ENCODE measurements at places on chromosomes 12 and 14.

GRCh38 chr14:50064993-50065392 lies 51.4 kb downstream of the VCPKMT start:
- DNase-seq, result peak; percentile 26
- H3K4me1 ChIP-seq, result peaks cover 24% of the 10 kb centered on the region
- H3K36me3 ChIP-seq, result no peaks in the 10 kb centered on the region
- H3K27me3 ChIP-seq, result no peaks in the 10 kb centered on the region

DNA sequence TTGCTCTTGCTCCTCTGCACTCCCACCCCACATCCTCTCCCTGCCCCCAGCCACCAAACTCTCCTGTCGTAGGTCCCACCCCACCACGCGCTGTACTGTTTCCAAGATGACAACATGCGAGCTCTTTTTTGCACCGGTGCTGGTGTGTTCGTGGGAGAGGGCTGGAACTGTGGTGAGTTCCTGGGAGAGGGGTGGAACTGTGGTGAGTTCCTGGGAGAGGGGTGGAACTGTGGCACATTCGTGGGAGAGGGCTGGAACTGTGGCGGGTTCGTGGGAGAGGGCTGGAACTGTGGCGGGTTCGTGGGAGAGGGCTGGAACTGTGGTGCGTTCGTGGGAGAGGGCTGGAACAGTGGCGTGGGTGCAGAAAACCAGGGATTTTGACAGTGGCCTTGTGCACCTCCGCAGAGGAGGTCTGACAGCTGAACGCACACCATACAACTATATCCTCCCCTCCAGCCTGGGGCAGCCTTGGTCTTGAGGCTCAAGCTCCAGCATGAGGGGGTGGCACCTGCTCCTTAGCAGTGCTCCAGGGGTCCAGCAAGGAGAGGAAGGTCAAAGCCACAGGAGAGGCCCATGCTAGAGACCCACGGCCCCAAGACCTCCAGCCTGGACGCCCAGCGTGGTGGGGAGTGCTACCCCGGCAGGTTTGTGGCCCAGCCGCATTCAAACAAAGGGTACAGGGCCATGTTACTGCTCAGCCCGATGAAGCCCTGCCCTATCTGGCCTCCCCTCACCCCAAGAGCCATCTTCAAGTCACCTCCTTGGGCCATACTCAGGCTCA lies 50.1 kb downstream of the ACTN1 start:
- H3K4me3 ChIP-seq, result no peak overlapping the region
- no peak overlapping the region for H3K27ac ChIP-seq
- H3K27me3 ChIP-seq, result no peaks in the 10 kb centered on the region
- peaks cover 21% of the 10 kb centered on the region for H3K4me1 ChIP-seq
- H3K36me3 ChIP-seq, result peaks cover 27% of the 10 kb centered on the region

- peak overlapping the region; percentile 51 for H3K27ac ChIP-seq
- no peaks in the 10 kb centered on the region for H3K36me3 ChIP-seq
- peaks cover 20% of the 10 kb centered on the region for H3K4me1 ChIP-seq
- H3K4me3 ChIP-seq, result no peak overlapping the region
- H3K27me3 ChIP-seq, result no peaks in the 10 kb centered on the region
Measured at GRCh38 chr14:32594766-32595165, 265.7 kb downstream of the AKAP6 start.

DNA sequence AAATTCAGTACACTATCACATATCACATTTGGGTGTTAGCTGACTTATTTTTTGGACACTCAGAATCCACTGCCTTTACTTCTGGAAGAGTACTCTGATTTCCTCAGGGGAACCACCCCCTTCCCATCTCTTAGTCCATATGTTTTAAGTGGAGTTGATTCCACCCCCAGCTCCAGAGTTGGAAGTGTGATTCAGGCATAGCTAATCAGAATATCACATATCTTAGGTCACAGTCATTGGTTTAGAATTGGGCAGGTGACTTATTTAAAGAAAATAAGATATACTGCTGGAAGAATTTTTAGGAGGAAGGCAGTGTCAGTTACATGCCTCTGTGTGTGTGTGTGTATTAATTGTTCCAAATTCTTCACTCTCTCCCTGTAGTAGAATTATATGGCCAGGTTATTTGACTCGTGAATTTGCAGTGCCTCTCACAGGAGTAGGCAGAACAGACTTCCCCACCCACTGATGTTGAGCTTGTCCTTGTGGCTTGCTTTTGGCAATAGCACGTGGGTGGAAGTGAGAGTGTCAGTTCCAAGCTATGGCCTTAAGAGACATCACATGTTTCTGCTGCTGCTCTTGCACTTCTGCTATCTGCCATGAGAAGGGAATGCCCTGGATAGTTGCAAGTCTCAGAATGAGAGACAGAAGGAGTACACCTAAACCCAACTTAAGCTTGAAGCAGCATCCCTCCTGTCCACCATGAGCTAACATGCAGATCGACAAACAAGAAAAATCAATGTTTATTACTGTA lies 6.4 kb upstream of the GAS2L3 start:
- H3K4me1 ChIP-seq, result no peaks in the 10 kb centered on the region
- peak; percentile 18 for DNase-seq
- H3K27ac ChIP-seq, result no peak overlapping the region
- H3K27me3 ChIP-seq, result no peaks in the 10 kb centered on the region
- no peak overlapping the region for H3K4me3 ChIP-seq
- H3K36me3 ChIP-seq, result no peaks in the 10 kb centered on the region

DNA sequence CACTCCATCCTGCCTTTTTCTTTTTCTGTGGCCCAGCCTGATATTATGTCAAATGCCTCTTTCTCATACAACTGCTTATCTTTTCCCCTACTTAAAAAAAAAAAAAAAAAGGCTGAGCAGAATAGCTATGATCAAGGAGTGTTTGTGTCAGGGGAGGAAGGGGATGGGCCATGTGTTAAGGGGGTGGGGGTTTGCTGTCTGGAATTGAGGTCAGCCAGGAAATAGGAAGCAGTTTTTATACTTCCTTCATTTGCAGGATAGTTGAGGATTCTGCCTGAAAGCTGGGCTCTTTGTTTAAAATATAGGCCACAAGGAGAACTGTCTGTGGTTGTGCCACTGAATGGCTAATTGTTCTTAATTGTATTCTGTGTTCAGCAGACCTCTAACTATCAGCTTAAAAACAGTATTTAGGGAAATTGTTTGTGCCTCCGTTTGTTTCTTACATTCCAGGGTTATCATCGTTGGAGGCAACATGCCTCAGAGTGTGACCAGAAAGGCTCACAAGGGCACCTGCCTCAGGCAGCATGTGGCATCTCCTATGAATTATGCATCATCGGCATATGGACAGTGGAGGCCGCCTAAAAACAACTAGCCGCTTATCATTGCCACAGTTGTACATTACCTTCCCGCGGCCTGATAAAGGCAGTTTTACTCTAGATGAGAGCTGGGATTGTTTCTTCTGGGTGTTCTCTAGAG lies 96.0 kb downstream of the SRGAP1 start:
- no peak overlapping the region for H3K4me3 ChIP-seq
- no peak overlapping the region for H3K27ac ChIP-seq
- peak; percentile 25 for DNase-seq
- no peaks in the 10 kb centered on the region for H3K36me3 ChIP-seq

DNA sequence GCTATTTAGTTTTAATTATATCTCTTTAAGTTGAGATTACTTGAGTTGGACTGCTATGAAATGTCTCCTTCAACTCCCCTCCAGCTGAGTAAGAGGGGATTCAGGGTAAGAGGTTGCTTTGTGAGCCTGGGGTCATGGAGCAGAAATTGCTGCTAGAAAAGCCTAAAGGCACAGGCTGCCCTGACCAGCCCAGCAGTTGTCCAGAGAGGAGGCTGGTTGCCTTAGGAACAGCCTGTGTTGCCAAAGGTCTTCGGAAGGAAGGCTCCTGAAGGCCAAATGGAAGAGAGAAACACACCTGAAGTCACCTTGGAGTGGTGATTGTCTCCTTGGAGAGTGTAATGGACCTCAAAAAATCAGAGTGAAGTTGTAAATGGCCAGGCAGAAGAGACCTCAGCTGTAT lies 235.5 kb upstream of the PDE3A start:
- no peak overlapping the region for H3K27ac ChIP-seq
- no peaks in the 10 kb centered on the region for H3K36me3 ChIP-seq
- H3K4me3 ChIP-seq, result no peak overlapping the region

DNA sequence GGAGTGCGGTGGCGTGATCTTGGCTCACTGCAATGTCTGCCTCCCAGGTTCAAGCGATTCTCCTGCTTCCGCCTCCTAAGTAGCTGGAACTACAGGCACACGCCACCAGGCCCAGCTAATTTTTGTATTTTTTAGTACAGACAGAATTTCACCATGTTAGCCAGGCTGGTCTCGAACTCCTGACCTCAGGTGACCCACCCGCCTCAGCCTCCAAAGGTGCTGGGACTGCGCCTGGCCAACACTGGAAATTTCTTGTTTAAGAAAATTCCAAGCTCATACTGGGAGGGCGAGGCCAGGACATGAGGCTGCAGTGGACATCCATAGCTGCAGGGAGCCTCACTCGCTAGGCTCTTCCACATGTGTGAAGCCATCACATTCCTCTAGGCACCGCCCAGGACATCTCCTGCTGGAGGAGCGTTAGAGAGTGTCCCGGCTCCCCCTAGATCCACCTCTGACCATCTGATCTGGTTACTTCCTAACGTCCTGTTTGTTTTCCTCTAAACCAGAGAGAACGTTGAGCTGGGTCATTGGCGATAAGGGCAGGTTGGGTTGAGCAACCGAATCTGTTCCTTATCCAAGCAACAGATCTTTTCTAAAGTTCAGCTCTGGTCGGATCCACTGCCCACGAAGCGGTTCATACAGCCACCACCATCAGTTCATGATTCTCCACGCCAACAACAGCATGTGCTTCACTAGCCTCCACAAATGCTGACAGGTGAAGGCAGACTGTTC lies 108.2 kb upstream of the MED13L start:
- no peaks in the 10 kb centered on the region for H3K27me3 ChIP-seq
- H3K4me3 ChIP-seq, result no peak overlapping the region
- no peaks in the 10 kb centered on the region for H3K36me3 ChIP-seq
- no peak for DNase-seq
- peaks cover 26% of the 10 kb centered on the region for H3K4me1 ChIP-seq

DNA sequence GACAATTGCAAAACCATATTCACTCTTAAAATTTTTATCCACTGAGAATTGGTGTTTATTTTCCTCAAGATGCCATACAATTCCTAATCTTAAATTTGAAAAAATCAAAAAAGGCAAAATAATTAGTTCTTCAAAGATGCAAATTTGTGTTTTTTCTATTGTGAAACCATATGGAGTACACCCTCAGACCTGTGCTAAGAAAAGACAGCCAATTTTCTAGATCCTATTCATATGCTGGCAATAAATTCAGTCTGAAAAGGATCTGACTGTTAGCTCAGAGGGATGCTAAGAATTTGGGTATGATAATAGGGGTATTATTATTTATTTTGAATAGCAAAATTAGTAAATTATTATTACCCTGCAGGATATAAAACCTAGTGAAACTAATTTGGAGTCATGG lies 476.9 kb upstream of the SYT1 start:
- no peaks in the 10 kb centered on the region for H3K4me1 ChIP-seq
- no peak overlapping the region for H3K4me3 ChIP-seq
- H3K36me3 ChIP-seq, result no peaks in the 10 kb centered on the region
- H3K27me3 ChIP-seq, result no peaks in the 10 kb centered on the region
- H3K27ac ChIP-seq, result no peak overlapping the region
- no peak for DNase-seq

GRCh38 chr12:121711361-121712189 lies 977 bp upstream of the TMEM120B start:
- H3K4me1 ChIP-seq, result peaks cover 8% of the 10 kb centered on the region
- H3K4me3 ChIP-seq, result peak overlapping the region; percentile 79
- no peaks in the 10 kb centered on the region for H3K27me3 ChIP-seq
- peak; percentile 47 for DNase-seq
- no peaks in the 10 kb centered on the region for H3K36me3 ChIP-seq

- peak overlapping the region; percentile 99 for H3K4me3 ChIP-seq
- peaks cover 17% of the 10 kb centered on the region for H3K36me3 ChIP-seq
- peak; percentile 98 for DNase-seq
- H3K27ac ChIP-seq, result peak overlapping the region; percentile 95
Measured at GRCh38 chr12:120199595-120200306, 1.2 kb downstream of the RPLP0 start.

DNA sequence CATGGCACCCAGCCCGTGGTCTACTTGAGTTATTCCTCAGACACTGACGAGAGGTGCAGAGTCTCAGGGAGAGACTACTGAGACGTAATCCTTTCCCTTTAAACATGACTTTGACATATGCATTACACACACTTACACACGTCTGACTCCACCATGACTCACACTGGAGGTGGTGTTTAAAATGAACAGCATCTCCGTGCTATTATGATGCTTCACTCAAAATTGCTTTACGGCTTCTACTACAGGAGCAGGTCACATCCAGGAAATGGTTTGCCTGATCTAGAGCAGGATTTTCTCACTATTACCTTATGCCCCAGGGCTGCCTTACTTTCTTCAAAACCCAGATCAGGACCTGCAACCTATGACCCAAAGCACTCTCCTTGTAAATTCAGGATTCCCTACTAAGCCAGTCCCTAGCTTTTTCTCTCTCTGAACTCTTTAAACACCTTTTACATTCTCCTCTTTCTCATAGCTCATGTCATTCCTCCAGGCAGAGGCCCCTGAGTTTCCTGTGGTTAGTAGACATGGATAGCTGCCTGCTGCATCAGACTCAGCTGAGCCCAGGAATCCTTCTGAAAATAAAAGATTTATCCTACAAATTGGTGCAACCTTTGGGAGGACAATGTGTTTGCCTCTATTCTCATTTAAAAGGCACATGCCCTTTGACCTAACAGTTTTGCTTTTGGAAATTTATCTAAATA lies 31.2 kb downstream of the TMCC3 start:
- H3K36me3 ChIP-seq, result no peaks in the 10 kb centered on the region
- H3K4me1 ChIP-seq, result peaks cover 11% of the 10 kb centered on the region
- peak; percentile 91 for DNase-seq
- H3K4me3 ChIP-seq, result no peak overlapping the region
- peak overlapping the region; percentile 34 for H3K27ac ChIP-seq

DNA sequence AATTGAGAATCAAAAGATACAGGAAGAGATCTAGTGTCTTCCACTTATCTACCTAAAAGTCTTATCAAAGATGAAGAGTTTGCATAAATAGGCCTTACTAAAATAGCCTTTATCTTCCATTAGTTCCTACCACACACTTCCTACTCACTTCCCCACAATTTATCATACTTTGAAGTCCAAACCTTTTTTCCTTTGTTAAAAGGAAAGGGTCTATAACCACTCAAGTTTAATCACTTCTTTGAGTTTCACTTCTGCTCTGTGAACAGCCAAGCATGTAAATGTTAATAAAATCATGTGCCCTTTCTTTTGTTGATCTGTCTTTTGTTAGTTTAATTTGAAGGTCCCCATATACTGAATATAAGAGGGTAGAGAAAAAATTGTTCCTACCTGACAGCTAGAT lies 114.5 kb downstream of the PHLDA1 start:
- no peaks in the 10 kb centered on the region for H3K4me1 ChIP-seq
- no peak for DNase-seq
- H3K27me3 ChIP-seq, result no peaks in the 10 kb centered on the region
- H3K27ac ChIP-seq, result no peak overlapping the region

DNA sequence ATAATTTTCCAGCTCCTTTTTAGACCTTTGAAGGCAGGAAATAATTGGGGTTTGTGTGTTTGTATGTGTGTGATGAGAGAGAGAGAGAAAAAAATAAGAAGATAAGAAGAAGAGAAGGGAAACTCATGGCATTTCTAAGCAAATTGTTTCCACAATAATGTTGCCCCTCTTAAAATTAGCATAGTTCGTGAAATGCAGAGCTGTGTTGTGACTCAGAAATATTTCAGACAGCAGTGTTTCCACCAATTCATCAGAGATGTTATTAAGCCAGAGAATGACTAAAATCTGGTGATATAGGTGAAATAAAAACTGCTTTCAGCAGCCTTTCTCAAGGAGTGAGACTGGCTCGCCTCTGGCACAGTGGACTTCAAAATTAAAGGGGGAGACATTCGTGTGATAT lies 65.9 kb upstream of the ARHGAP5 start:
- no peak for DNase-seq
- no peak overlapping the region for H3K4me3 ChIP-seq
- peaks cover 3% of the 10 kb centered on the region for H3K4me1 ChIP-seq
- H3K27ac ChIP-seq, result no peak overlapping the region

Measured in fibroblast of lung (primary cell).